ENCODE measurements at places on chromosomes 12 and 14.

- no peak for DNase-seq
Observed at GRCh38 chr12:116760622-116761020, 22.5 kb downstream of the RNFT2 start.

DNA sequence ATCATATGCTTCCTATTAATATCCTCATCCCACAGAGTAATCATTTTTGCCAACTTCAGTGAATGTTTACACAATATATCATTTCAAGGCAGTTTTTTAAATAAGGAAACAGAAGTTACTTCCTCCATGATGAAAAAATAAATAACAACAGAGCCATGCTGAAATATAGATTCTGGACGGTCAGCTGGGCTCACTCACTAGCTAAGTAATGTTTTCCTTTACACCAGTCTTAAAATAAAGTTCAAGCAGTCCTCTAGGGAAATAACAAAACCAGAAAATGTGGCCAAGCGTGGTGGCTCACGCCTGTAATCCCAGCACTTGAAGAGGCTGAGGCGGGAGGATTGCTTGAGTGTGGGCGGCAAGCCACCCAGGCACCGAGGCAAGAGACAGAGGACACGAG, 28.7 kb downstream of the AICDA start:
- no peak for DNase-seq

DNA sequence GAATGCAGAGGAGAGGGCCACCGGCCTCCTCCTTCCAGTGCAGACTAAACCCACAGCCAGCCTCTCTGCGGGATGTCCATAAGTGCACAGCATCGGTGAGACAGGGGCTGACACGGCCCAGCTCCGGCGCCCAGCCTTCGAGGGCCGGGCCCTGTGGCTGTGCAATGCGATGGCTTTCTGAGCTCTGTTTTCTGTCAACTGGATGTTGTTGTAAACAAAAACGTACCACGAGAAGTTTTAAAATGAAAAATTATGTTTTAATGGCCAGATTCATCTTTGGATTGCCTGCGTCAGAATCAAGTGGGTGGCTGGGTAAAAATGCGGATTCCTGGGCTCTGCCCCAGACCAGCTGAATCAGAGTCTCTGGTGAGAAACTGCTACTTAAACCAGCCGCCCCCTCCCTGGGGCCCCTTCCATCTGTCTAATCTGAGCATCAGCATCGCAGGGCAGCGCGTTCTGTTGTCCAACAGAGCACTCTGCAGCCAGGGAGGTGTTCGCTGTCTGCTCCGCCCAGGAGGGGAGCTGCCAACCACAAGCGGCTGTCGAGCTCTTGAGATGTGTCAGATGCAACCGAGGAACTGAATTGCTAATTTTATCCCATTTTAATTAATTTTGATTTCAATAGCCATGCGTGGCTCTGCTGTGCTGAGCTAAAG, 133.4 kb downstream of the RFLNA start:
- no peak for DNase-seq

- DNase-seq: peak; percentile 41
Observed at GRCh38 chr12:32107359-32108267, 966 bp downstream of the BICD1 start.

- DNase-seq: peak; percentile 39
Observed at GRCh38 chr12:71780237-71780822, 25.7 kb downstream of the RAB21 start.

DNA sequence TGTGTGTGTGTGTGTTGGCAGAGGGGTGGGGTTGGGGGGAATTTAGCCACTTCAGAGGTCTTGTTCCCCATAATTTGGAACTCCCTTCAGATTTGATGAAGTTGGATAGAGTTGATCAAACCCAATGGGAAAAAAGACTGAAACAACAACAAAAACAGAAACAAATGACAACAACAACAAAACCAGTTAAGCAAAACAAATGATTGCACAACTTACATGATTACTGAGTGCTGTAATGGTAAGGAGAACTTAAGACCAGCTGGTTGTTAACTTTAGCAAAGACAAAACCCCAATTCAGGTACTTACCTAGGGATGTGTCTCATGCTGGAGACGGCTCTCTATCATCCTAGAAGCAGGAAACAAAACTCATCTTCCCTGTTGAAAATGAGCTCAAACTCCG, 107.8 kb upstream of the DDHD1 start:
- no peak for DNase-seq

DNA sequence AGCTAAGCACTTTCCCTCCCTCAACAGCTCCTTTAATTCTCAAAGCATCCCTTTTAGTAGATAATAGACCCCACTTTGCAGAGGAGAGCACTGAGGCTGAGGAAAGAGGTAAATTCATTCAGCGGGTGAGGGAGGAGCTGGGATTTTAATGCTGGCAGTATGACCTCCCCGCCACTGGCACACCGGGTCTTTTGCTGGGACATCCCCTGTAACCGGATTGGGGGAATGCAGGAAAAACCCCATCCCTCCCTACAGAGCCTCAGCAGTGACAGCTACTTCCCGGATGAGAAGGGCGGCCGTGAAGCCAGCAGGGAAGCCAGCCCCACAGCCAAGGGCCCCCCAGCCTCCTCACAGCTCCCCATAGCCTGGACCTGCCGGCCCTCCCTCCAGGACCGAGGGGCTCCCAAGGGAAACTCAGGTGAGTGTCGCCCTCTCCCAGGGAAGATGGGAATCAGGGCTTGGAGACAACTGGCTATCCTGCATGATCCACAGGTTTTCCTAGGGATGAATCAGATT, 12.1 kb downstream of the ZBTB39 start:
- no peak for DNase-seq

- DNase-seq: no peak
Observed at GRCh38 chr14:100083706-100084105, 18.5 kb downstream of the EVL start.

DNA sequence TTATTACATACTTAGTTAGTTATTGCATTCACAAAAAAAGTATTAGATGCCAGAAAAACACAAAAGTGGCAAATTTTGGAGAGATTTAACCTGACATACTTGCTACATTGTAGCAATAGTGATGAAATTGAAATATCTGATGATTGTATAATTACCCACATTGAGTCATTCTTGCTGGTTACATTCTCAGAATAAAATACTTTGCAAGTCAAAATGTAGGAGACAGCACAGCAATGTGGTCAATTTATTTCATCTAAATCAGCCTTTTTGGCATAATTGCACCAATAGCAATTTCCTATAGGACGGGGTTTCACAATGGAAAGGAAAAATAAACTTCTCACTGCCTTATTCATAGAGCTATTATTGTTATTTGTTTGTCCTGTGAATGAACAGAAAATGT, 125.0 kb upstream of the ETV6 start:
- no peak for DNase-seq

- DNase-seq: no peak
Observed at GRCh38 chr12:15880721-15881120, 1.5 kb upstream of the STRAP start.

DNA sequence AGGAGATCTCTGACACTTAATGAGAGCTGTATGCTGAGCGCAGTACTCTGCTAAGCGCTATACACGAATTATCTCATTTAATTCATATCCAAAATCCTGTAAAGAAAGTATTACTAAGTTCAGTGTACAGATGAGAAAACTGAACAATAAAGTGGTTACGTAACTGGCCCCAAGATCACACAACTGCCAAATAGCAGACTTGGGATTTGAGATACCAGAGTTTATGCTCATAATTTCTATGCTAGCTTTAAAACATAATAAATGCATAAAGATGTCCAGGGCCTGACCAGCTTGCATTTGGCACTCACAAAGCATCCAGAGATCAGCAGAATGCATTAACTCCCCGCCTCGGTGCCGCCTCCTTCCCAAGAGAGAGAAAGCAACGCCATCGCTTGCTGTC, 83.2 kb upstream of the PWP1 start:
- DNase-seq: no peak

All from globus pallidus (tissue), 1 donor.